ENCODE measurements at places on chromosomes 12 and 14.

DNA sequence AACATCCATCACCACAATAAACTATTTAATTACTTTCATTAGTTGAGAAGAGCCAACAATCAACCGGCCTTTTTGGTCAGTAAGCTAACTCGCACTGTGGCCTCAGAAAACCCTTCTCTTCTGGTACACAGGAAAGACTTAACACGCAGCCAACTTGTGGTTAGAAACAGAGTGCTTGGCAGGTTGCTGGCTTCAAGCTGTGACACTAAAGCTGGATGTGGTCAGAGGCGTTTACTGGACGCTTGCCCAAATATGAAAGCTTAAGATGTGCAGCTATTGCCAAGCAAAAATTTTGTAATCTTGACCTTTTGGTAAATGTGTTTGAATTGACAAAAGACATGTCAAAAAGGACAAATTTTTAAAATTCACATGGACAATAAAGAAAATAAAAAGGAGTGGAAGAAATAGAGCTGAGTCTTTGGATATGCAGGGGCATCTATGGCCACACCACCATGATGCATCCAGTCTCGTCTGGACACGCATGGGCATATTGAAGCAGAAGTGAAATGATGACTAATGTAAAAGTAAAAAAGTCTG lies 2.6 kb upstream of the KLRK1 start:
- H3K27me3 ChIP-seq, result no peaks in the 10 kb centered on the region
- peak overlapping the region; percentile 62 for H3K27ac ChIP-seq
- DNase-seq, result peak; percentile 98
- peaks cover 20% of the 10 kb centered on the region for H3K4me1 ChIP-seq
- H3K36me3 ChIP-seq, result peaks cover 8% of the 10 kb centered on the region

DNA sequence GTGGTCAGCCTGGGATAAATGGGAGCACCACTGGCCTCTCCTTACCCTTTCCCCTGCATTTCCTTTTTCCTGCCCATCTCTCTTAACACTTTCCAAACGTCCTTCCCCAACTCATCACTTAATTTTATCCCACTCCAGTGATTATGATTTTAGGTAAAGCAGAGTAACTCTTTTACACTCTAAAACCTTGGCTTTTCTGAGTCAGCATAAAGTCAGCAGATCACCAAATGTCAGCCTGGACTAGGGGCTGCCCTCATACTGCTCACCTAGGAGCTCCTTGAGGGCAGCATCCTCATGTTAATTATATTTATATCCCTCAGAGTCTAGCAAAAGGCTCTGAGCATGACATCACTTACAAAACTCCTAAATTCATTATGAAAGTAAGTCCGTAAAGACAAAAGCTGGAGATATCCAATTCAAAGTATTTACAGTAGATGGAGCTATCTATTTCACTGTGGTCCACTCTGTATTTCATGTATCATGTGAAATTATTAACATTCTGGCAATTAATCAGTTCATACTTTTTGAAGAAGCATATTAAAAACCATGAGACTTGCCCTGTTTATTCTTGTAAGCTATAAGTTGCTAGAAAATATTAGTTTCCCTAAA lies 17.0 kb upstream of the DICER1 start:
- H3K36me3 ChIP-seq, result no peaks in the 10 kb centered on the region
- DNase-seq, result no peak
- H3K27me3 ChIP-seq, result no peaks in the 10 kb centered on the region
- H3K27ac ChIP-seq, result no peak overlapping the region

DNA sequence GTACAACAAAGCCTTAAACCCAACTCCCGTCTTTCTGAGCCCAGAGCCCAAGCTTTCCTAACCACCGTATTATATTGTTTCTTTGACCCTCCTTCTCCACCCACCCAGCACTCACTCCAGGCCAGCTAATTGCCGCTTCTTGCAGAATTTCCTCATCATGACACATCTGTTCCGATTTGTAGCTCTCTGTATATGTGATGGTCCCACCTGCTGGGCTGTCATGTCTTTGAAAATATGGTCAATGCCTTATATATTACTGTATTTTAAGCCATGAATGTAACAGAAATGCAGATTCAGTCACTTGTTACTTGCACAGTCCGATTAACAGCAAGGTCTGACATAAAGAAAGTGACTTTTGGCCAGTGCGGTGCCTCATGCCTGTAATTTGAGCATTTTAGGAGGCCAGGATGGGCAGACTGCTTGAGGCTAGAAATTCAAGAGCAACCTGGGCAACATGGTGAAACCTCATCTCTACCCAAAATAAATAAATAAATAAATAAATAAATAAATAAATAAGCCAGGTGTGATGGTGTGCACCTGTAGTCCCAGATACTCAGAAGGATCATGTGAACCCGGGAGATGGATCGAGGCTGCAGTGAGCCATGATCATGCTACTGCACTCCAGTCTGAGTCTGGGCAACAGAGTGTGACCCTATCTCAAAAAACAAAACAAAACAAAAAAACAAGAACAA lies 359.8 kb downstream of the ATP23 start:
- peaks cover 7% of the 10 kb centered on the region for H3K4me1 ChIP-seq
- no peak overlapping the region for H3K4me3 ChIP-seq
- H3K27me3 ChIP-seq, result no peaks in the 10 kb centered on the region
- no peak for DNase-seq
- H3K27ac ChIP-seq, result no peak overlapping the region

DNA sequence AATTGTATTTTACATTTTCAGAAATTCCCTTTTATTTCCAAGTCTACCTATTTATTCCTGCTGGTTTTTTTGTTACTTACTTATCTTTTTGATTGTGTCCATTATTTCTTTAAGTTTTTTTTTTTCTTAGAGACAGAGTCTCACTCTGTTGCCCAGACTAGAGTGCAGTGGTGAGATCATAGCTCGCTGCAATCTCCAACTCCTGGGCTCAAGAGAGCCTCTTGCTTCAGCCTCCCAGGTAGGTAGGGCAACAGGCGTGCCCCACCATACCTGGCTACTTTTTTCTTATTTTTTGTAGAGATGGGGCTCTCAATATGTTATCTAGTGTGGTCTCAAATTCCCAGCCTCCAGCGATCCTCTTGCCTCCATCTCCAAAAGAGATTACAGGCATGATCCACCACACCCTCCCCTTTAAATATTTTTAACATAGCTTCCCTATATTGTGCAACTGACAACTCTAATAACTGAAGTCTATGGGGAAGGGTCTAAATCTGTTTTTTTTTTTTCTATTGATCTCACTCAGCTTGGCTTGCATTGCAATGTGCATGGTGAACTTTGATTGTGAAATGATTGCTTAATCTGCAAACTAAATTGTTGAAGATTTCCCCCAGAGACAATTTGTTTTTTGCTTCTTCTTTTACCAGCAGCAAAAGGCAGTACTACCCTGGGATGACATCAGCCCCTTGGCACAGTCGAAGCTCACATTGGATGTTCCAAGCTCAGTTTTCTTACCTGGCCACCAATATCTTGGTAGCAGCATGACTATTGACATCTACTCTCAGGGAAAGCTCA lies 25.7 kb upstream of the COCH start:
- H3K27me3 ChIP-seq, result peaks cover 23% of the 10 kb centered on the region
- H3K36me3 ChIP-seq, result no peaks in the 10 kb centered on the region
- H3K27ac ChIP-seq, result no peak overlapping the region
- no peak overlapping the region for H3K4me3 ChIP-seq

DNA sequence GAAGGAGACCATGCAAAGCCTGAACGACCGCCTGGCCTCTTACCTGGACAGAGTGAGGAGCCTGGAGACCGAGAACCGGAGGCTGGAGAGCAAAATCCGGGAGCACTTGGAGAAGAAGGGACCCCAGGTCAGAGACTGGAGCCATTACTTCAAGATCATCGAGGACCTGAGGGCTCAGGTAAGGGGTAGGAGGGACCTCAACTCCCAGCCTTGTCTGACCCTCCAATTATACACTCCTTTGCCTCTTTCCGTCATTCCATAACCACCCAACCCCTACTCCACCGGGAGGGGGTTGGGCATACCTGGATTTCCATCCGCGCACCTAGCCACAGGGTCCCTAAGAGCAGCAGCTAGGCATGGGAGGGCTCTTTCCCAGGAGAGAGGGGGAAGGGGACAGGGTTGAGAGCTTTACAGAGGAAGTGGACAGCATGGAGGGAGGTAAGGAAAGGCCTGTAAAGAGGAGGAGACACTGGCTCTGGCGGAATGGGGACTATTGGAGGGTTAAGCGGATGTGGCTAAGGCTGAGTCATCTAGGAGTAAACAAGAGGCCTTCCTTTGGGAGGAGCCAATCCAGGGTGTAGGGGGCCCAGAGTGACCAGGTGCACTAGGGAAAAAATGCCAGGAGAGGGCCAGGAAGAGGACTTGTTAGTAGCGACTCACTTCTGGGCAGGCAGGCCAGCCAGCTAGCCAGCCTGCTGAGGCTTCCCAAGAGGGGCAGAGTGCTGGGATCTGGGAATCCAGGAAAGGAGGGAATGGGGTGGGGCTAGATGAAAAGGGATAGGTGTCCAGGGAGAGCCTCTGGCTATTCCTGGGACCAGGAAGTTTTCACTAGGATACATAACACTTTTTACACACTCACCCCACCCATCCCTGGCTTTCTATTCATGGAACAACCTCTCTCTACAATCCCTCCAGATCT lies 754 bp downstream of the KRT18 start:
- no peaks in the 10 kb centered on the region for H3K27me3 ChIP-seq
- peak overlapping the region; percentile 95 for H3K4me3 ChIP-seq
- H3K36me3 ChIP-seq, result peaks cover 38% of the 10 kb centered on the region

- no peaks in the 10 kb centered on the region for H3K36me3 ChIP-seq
- H3K4me1 ChIP-seq, result no peaks in the 10 kb centered on the region
- H3K4me3 ChIP-seq, result no peak overlapping the region
- no peak overlapping the region for H3K27ac ChIP-seq
These were observed 35.4 kb downstream of the SGPP1 start for GRCh38 chr14:63692310-63693020.

DNA sequence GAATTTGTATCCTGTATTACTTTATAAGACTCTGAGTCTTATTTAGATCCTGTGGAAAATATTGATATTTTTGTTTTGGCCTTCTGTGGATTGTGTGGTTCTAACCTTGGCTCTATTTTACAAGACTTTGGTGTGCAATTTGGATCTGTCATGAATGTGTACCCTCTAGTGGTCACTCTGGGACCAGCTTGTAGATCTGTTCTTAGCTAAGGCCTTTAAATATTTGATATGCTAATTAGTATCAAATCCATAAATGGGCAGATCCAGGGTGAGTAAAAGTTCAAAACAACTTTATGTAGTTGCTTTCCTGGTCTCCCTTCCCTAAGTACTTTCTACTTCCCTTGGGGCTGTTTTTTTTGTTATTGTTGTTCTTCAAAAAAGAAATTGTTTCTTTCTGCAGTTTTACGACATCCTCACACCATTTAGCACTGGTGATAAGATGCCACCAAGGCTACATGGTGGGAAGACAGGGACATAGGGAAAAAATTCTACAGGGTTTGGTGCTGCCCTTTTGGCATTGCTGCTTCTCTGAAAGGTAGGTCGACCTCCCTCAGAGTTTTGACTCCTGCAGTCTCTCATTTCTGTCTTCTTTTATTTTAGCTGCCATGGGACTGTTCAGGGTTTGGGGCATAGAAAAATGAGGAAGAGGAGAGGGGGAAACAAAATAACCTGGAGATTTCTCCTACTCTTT lies 238.5 kb downstream of the GPHN start:
- H3K36me3 ChIP-seq, result no peaks in the 10 kb centered on the region
- no peaks in the 10 kb centered on the region for H3K4me1 ChIP-seq
- no peak overlapping the region for H3K4me3 ChIP-seq
- H3K27ac ChIP-seq, result no peak overlapping the region

DNA sequence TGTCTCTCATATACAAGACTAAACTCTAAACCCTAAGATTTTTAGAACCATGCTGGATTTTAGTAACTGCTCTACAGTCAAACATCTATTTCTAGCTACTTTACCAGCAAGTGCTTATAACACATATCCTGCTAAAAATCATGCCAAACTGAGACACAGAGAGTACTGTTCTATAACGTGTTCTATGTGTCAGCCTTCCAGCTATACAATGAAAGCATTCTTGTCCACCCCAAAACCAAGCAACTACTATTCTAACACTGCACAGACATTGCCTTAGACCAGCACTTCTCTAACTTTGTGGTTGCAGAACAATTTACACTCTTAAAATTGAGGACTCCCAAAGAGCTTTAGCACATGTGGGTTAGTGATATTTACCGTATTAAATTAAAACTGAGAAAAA lies 85.7 kb downstream of the SPPL3 start:
- H3K4me3 ChIP-seq, result no peak overlapping the region
- H3K36me3 ChIP-seq, result no peaks in the 10 kb centered on the region
- DNase-seq, result no peak
- H3K27ac ChIP-seq, result no peak overlapping the region
